ENCODE measurements at places on chromosomes 2 and 18.

DNA sequence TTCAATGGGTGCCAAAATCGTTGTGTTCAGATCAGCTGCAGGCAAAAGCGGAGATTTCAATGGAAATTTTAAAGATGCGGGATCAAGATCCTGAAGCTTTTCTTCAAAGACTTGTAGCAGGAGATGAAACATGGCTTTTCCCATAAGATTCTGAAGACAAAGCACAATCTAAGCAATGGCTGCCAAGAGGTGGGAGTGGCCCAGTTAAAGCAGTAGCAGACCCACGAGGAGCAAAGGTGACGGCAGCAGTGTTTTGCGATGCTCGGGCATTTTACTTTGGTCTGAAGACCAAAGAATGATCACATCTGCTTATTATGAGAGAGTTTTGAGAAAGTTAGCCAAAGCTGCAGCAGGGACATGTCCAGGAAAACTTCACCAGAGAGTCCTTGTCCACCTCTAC is 222.9 kb downstream of the DSC3 start:
- no peak for DNase-seq

DNA sequence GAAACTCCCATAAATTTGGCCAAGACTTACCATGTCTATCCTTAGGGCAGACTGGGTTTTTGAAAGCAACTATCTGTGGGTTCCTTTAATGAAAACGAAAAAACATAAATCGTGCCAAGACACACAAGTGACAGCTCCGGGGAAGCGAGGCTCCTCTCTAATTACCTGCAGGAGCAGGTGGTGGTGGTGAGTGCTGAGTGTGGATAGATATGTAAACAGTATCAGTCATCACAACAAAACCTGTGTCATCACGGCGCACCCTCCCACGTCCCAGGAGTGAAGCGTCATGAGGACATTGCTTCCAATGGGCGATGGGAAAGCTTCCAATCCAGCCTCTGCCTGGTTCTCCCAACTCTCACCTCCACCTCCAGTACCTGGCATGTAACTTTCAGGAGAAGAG is 31.3 kb downstream of the ACKR3 start:
- DNase-seq = no peak

DNA sequence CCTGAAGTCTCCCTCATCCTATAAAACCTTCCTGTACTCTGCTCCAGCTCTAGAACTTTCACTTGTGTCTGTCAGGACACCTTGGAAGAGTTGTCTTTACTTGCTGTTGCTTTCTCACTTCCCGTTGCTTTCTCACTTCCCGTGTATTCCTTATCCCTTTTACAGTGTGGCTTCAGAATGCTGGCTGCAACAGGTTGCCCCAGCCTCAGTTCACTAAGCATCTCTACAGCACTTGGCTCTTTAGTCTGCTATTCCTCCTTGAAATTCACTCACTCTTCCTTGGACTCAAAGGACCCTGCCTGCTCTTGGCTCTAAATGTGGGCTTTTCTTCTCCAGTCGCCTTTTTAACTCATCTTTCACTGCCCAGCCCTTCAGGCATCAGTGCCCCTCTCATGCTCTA is 162.5 kb upstream of the ALPP start:
- DNase-seq = no peak

DNA sequence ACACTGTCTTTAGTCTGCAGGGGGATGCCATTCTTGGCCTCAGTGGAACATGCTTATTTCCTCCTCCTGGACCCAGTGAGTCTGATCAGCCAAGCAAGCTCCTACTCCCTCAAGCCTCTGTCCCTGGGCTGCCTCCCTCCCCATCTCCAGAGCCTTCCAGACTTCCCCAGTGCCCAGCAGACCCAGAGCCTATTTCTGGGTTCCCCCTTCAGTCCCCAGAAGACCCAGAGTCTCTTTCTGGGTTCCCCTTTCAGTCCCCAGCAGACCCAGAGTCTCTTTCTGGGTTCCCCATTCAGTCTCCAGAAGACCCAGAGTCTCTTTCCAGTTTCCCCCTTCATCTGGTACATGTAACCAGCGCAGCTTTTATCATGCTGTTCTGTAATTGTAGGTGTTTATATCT is 17.0 kb upstream of the PKDCC start:
- DNase-seq = no peak

DNA sequence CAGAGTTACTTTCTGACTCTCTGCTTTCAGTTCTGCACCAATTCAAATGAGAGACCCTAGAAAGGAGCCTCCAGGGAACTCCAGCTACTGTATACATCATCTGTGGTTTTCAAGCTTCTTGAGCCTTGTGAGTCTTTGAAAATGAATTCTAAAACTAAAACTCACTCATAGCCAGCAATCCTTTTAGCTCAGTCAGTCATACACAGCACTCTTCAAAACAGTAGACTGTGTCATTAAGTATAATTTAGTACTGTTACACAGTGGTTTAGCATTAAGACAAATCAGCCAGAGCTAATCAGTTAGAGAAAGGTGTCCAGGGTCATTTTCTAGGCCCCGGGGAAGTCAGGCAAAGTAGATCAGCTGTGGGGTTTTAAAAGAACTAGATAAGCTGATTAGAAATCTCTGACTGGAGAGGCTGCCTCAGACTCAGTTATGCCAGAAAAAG is 322.1 kb upstream of the THUMPD2 start:
- DNase-seq = peak; percentile 48

DNA sequence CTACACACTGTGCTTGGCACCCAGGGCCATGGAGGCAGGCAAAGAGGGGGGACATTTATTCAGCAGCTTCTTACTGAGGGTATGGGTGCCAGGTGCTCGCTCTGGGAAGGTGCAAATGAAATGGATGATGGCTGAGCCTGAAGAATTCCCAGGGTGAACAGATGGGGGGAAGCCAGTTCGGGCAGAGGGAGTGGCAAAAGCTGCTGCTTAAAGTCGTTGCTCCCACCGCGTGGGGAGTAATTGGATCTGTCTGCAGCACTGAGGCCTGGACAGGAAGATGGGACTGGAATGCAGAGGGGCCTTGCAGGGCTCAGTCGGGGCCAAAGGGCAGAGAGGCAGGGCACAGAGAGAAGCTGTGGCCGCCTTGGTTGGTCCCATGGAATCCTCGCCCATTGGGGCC is 51.2 kb downstream of the NEDD4L start:
- DNase-seq = no peak

- no peak for DNase-seq
Observed at GRCh38 chr18:39031647-39032046, 1466.0 kb upstream of the CELF4 start.

DNA sequence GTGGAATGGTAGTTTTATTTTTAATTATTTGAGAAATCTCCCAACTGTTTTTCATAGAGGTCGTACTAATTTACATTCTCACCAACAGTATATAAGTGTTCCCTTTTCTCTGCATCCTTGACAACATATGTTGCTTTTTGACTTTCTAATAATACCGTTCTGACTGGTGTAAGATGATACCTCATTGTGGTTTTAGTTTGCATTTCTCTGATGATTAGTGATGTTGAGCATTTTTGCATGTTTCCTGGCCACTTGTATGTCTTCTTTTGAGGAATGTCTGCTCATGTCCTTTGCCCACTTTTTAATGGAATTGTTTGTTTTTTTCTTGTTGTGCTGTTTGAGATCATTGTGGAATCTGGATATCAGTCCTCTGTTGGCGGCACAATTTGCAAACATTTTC is 242.5 kb downstream of the ZNF521 start:
- DNase-seq = no peak

DNA sequence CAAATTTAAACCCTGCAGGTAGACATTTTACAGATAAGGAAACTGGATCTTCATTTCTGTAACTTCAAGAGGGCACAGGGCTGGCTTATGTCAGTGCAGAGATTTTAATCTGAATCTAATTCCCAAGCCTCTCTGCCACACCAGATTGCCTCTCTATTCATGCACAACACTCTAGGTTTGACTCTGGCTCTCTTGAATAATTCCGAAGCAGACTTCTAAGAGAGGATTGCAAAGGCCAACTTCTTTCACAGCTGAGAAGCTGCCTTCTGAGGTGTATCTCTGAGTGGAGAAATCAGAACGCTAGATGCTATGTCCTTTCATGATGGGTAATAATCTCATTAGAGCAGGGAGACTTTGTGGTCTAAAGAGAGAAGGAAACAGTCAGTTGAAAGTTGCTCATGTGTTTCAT is 20.1 kb upstream of the MGAT5 start:
- no peak for DNase-seq

GRCh38 chr2:6957910-6958615 is 40.9 kb downstream of the RNF144A start:
- no peak for DNase-seq

DNA sequence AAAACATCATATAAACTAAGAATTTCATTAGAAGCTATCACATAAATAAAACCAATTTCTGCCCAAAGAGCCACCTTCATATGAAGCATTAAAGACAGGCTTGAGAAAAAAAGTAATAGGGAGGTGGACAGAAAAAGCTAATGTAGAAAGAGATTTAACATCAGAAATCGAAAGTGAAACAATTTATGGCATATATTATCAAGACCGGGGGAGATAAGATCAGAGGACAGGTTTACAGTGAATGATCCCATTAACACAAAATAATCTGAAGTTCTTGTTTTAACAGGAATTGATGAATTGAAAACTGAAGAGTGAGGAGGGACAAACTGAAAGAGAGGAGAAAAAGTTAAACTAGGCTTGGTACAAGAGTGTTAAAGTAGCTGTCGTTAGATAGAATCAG is 786.3 kb upstream of the FSHR start:
- DNase-seq = no peak

- no peak for DNase-seq
Observed at GRCh38 chr2:56292951-56293350, 109.2 kb downstream of the CCDC85A start.

- no peak for DNase-seq
Observed at GRCh38 chr2:157438863-157439823, 4.7 kb downstream of the CYTIP start.

- DNase-seq = peak; percentile 15
Observed at GRCh38 chr18:61531182-61531581, 198.0 kb downstream of the CDH20 start.

DNA sequence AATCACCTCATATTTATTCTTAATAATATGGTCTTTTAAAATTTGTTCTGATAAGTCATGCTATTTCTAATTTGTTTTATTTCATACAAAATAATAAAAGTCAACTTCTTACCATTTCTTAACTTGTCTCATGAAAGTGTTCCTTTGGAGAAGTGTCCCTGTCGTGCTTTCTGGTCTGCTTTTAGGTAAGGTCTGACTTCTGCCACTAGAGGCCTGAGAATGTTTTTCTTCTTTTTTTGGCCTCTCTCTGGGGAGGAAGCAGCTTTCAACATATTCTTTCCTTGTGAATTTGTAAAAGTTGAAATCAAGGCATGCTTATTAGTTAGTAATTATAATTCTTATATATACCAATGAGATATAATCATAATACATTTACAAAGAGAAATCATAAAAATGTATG is 39.4 kb downstream of the MAP2 start:
- DNase-seq = no peak

DNA sequence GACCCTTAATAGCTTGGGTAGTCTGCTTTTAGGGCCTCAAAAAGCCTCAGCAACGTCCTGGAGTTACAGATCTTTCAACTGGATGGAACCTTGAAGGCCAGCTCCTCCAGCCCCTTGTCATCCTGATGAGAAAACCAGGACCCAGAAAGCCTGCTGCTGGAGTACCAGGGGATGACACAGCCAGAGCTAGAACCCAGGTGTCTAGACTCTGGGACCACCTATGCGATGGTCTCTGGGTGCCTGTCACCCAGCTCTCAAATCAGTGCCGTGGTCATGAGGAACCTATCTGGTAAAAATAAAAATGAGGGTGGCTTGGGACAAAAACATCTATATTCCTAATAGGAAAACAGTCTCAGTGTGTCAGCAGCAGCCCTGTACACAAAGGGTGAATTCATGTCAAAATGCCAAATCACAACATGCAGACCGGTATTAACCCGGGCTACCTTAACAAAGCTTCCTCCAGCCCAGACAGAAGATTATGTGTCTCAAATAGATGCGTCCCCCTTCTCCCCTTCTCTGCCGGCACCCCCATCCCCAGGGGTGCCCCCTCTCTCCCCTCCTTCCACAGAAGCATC is 28.5 kb downstream of the SMAD7 start:
- no peak for DNase-seq

DNA sequence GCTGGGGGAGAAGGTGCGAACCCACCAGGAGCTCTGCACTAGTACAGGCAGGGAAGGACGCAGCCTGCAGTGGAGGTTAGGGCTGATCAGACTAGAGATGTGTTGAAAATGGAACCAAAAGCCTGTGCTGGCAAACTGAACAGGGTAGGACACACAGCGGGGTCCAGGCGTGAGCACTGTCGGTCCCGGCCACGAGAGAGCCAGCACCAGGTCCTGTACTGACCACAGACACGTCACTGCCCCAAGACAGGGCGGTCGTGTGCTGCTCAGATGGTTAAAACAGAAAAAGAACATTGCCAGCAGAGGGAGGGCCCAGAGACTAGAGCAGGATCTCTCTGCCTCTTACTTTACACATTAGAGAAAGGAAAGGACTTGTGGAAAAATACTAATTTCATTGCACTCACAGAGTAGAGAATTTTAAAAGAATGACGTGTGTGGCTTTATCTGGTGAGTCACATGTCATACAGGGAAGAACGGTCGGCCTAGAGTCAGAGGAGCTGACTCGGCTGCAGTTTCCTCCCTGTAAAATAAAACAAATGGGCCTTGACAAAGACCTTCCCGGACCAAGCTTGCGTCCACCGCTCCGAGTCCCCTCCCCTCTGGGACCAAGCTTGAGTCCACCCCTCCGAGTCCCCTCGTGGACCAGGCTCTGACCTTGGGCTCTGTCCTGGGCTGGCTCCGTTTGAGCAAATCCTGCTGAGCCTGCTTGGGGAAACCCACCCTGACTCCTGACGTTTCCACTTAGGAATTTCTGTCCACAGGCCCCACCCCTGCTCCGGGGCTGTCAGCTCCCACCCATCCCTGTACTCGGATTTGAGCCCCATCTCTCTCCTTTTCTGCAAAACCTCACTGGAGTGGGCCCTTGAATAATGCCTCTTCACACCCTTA is 16.7 kb upstream of the ADI1 start:
- DNase-seq = peak; percentile 85

DNA sequence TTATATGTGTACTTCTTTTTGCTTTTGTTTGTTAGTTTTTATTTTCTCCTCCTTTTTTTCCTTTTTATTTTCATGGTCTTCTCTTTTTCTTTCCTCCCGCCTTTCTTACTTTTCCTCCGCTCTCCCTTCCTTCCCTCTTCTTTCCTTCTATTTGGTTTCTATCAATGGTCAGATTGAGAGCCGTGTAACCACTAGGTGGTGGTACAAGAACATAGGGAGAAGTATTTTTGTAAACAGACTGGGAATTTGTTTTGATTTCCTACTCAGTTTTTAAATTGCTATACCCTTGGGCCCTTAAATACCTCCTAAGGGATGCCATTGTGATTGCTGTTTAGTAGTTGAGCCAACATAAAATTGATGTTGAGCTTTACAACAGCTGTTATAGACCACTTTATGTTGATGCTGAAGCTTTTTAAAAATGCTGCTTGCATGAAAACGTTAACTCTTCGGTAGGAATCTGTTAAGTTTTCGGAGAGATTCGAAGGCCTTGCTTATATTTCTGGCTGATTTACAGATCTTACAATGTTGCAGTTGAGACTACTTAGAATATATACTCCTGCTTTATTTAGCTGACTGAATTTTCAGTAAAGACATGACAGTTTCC is 124.2 kb downstream of the UBE2E3 start:
- peak; percentile 34 for DNase-seq

GRCh38 chr2:69456154-69456553 is 18.9 kb upstream of the NFU1 start:
- DNase-seq = no peak
